Femur (tissue), 1 donor: ENCODE measurements at places on chromosomes 5 and 9.
A peak's percentile ranks its signal among the peaks of the same experiment; 100 is the strongest.

GRCh38 chr5:17260549-17260948, 43.1 kb downstream of the BASP1 start:
- no peak for DNase-seq

DNA sequence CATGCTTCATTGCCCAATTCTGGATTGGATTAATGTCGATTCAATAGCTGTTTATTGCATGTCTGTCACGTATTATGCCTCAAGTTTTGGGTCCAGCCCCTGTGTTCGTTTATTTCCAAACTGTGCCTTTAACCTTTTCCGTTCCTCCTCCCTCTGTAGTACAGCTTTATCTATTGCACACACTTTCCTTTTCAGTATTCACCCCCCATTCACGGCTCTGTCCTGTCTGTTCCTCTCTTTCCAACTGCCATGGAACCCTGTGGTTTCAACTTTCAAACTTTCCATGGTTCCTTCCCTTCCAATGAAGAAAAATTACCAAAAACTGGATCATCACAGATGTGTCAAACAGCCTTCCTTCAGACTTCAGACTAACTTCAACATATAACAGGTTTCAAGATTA, 17.1 kb downstream of the SMARCA2 start:
- DNase-seq = no peak

DNA sequence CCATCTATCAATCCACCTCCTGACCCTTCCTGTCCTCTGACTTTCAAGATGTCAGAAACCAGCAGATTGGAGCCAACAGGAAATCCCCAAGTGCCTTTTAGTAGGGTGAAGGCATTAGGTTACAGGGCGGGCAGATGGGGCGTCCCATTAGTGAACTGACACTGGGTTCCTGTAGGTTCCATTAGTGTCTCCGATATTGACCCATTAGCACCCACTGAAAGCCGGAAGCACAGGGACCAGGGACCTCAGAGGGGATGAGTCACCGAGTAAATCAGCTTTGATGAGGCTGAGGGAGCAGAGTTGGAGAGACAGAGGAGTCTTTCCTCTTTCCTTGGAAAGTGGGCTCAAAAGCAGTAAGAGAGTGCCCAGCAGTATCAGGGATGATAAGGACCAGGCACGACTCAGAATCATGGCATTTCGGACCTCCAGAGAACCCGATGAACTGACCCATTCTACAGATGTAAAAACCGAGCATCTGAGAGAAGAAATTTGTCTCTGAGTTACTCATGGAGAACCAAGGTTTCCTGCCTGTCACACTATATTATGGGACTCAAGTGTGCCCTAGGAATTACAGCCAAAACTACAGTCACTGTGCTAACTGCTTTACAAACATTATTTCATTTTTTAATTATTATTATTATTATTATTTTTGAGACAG, 47.2 kb upstream of the FABP6 start:
- no peak for DNase-seq

DNA sequence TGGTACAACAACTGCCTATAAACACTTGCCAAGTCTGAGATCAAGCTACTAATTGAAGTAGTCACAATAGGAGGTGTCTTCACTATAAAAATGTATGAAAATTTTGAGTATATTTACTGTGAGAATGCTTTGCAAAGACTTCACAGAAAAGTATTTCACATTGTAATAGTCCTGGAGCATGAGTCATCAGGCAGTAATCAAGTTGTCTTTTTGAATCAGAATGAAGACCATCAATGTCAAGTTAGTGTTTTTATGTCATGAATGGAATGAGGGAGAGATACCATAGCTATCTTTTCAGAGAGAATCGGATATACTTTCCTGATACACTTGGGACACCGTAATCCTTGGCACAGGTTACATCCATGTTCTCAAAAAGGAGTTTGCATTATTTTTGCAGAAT, 466.9 kb upstream of the ARRDC3 start:
- DNase-seq = no peak

- no peak for DNase-seq
These were observed 79.5 kb upstream of the ROR2 start for GRCh38 chr9:92029553-92029952.

GRCh38 chr9:93164085-93164484, 19.9 kb upstream of the WNK2 start:
- no peak for DNase-seq

- no peak for DNase-seq
These were observed 130.1 kb downstream of the APBA1 start for GRCh38 chr9:69542058-69542457.

- no peak for DNase-seq
These were observed 2.9 kb downstream of the AK1 start for GRCh38 chr9:127874301-127875221.

DNA sequence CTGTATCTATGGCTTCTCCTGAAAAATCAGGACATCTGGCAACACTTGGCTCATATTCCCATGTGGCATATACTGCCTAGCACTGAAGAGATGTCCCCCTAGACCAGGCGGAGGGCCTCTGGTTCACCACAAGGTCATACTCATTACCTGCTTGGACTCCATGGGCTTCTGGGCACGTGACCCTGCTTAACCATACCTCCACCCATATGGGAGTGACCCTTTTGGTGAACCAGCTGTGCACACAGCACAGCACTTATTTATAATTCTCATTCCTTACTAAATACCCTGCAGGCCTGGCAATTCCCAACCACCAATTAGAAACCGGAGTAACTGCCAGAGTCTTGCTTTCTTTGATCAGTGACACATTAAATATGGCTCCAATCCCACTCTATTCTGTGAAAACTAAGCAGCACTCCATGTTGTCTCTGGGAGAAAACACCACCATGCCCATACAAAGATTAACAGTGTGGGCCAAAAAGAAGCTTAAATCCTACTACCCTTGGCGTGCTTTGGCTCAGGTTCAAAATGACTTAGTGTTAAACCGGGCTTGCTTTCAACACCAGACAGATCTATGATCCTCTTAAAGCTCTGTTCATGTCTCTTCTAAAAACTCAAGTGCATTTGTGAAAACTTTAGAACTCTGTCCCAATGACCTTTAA, 57.7 kb downstream of the MTMR12 start:
- DNase-seq = peak; percentile 42

GRCh38 chr9:110691002-110691549, 22.5 kb downstream of the MUSK start:
- DNase-seq = no peak

GRCh38 chr9:105114964-105115728, 129.3 kb upstream of the SLC44A1 start:
- peak; percentile 49 for DNase-seq

GRCh38 chr5:107058235-107058634, 612.5 kb downstream of the EFNA5 start:
- no peak for DNase-seq

DNA sequence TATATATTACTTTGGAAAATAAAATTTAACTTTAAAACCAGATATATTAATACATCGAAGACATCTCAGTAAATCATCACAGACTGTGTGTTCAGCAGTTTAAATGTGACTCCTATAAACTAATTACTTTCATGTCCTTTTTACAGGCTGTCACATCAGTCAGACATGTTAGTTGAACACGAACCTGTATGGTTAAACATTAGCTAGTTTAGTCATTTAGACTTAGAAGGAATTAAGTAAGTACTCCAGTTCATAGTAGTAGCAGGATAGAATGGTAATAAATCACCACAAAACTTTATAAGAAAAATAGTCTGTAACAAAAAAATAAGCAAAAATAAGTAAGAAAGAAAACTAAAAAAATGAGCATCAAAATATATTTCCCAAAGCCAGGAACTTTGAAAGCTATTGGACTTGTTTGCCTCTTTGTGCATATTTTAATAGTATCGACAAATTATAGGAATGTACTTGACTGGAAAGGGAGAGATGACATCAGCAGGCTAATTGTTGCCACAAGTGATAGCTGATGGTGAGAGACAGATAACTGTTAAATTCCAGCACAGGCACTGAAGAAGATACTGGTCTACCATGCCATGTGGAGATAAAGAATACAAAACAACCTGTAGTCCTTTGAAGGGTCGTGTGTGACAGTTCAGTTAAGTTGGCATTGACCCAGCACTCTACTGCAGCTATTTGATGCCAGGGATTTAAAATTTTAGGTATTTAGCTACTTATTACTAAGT, 83.9 kb downstream of the RIC1 start:
- no peak for DNase-seq

- DNase-seq = no peak
These were observed 72.3 kb downstream of the STK32A start for GRCh38 chr5:147307170-147307569.

GRCh38 chr9:16801871-16802466, 68.5 kb downstream of the BNC2 start:
- DNase-seq = no peak

GRCh38 chr9:13023498-13023897, 248.7 kb downstream of the LURAP1L start:
- no peak for DNase-seq

DNA sequence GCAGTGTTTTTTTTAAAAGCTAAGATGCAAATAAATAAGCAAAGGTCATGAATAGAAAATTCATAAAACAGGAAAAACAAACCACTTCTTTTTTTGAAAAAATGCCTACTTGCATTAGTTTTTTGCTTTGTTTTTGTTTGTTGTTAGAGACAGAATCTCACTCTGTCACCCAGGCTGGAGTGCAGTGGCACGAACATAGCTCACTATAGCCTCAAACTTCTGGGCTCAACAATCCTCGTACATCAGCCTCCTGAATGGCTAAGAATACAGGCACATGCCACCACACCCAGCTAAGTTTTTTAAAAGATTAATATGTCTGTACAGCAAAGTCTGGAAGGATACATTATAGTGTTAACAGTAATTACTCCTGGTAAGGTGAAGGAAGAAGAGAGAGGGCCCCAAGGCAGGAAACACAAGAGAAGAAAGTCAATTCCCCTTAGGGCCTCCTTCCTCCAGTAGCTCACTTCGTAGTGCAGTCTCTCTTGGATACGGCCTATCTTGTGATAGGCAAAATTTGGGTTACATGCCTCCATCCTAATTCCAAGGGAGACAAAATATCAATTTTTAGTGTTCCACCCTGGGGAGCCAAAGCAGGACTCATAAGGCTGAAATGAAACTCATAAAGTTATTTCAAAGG, 15.3 kb downstream of the FAM169A start:
- no peak for DNase-seq

- no peak for DNase-seq
These were observed 1469.0 kb upstream of the ACO1 start for GRCh38 chr9:30915451-30915850.

- DNase-seq = peak; percentile 74
These were observed 475 bp upstream of the GOLM1 start for GRCh38 chr9:86099701-86100364.

DNA sequence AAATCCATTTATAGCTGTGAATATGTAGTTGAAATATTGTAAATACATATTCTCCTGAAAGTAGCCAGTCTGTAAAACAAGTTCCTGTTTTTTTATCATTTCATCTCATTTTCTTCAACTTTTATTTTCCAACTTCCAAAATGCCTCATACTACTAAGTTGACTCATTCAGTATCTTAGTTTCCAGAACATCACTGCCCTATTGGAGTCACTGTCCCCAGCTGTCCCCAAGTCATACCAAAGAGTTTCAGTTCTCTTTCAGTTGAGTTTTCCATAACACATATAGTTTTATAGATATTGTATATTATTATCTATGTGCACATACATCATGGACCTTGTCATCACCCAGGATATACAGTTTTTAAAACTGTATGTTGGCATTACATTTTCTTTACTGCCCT, 261.7 kb downstream of the CDH12 start:
- no peak for DNase-seq
